ENCODE measurements at places on chromosomes 5 and 9. TPM values are rescaled to one million over a fixed set of nuclear protein-coding genes. Genes with fewer than 3 reads are reported as not detected.

GRCh38 chr5:16913187-16914107 is 22.6 kb downstream of the MYO10 start:
- DNase-seq, result no peak

DNA sequence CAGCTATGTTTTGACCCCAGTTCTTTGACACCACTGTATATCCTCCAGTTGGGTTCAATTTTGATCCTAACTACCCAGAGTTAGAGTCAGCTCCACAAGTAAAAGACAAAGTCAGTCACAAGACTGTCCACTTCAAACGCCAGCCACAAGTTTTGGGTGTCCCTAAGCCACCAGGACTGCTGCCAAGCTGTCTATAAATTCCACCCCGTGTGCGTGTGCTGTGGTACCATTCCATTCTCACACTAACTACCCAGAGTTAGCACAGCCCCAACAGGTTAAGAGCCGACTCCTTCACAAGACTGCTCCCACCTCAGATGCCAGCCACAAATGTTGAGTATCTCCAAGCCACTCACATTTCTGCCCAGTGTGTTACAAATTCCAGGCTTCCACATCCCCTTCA is 56.7 kb downstream of the APC start:
- no peak for DNase-seq

MACIR gene
- total RNA-seq, result 14.5 TPM

DNA sequence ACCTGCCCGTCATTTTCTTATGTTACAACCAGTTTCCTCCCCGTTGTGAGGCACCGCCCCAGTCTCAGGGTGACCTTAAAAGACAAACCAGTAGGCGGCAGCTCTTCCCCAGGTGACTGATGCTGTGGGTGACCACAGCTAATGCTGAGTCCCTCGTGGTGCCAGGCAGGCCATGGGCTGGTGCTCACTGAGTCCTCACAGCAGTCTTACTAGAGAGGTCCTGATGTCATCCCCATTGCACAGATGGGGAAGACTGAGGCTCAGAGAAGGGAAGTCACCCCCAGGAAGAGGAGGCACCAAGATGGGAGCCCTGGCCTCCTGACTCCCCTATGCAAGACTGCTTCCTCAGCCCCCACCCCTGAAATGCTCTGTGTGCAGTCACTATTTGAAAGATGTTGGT is 978 bp downstream of the CFAP157 start:
- DNase-seq, result no peak

- DNase-seq, result no peak
Measured at GRCh38 chr5:116371431-116371830, 203.2 kb downstream of the SEMA6A start.

- DNase-seq, result no peak
Measured at GRCh38 chr5:109411149-109411514, 1.4 kb upstream of the PJA2 start.

GRCh38 chr9:137672907-137673791 is 54.3 kb downstream of the EHMT1 start:
- peak; percentile 42 for DNase-seq

- DNase-seq, result no peak
Measured at GRCh38 chr5:120375248-120375647, 88.9 kb upstream of the PRR16 start.

GRCh38 chr5:14948383-14948782 is 76.8 kb upstream of the ANKH start:
- peak; percentile 46 for DNase-seq

DNA sequence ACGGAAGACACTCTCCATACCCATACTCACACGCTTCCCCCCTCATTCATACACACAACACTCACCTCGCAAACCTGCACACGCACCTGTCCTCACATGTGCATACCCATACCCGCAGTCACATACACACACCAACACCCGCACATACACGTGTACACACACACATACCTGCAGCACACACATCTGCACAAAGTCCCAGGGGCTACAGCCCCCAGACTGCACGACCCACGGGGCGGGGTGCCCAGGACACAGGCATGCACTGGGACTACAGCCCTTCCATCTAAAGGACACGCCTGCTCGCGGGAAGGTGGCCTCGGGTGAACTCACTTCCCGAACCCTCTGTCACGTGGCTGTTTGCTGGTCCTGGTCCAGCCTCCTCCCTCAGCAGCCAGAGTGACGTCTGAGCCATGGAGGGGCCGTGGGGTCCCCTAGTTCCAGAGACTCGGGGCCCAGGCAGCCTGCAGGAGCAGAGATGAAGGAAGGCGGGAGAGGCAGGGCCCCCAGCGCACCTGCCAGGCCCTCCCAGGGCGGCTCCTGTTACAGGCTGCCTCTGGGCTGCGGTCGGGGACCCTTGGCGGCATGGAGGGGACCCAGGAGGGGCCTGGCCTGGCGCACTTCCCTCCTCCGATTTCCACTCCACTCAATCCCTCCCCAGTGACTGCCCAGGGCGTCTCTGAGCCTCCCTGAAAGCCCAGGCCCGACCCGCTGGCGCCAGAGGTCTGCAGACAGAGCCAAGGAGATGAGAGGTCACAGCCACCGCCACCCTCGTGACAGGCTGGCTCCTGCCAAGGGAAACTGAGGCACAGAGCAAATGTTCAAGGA is 8.1 kb downstream of the SLC12A7 start:
- DNase-seq, result no peak

DNA sequence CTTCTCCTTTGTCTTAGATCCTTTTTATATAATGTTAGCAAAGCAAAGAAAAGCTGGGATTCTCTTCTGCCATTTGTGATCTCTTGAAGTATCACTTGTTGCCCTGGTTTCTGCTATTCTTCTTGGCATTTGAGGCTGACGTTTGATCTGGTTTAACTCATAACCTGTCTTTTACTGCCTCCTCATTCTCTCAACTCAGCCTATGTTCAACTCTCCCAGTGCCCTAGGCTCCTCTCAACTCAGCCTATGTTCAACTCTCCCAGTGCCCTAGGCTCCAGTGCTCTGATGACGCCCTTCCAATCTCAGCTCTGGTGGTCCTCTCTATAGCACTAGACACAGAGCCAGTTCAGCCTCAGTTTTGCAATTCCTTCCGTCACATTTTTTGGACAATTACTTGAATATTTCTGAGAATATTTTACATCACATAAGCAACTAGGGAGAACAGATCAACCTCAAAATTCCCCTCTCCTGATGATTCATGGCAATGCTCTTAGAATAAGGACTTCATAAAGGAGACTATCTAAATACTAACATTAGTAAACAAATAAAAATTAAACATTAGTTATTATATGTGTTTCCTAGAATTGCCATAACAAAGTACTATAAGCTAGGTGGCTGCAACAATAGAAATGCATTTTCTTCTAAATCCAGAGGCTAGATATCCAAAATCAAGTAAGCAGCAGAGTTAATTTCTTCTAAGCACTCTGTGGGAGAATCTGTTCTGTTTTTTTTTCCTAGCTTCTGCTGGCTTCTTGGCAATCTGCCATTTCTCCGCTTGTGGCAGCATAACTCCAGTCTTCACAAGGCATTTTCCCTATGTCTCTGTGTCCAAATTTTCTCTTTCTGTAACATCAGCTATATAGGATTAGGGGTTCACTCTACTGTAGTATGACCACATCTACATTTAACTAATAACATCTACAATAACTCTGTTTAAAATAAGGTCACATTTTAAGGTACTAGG is 662.1 kb upstream of the FTMT start:
- DNase-seq, result peak; percentile 1

PCDHGA2 gene
- 7.0 TPM for total RNA-seq

GRCh38 chr5:35026280-35026840 is 21.4 kb downstream of the AGXT2 start:
- no peak for DNase-seq

TMEM215 gene
- total RNA-seq, result not detected

- DNase-seq, result no peak
Measured at GRCh38 chr5:117102591-117102990, 528.0 kb upstream of the SEMA6A start.

GRCh38 chr9:17782430-17783149 is 203.7 kb downstream of the SH3GL2 start:
- no peak for DNase-seq

DNA sequence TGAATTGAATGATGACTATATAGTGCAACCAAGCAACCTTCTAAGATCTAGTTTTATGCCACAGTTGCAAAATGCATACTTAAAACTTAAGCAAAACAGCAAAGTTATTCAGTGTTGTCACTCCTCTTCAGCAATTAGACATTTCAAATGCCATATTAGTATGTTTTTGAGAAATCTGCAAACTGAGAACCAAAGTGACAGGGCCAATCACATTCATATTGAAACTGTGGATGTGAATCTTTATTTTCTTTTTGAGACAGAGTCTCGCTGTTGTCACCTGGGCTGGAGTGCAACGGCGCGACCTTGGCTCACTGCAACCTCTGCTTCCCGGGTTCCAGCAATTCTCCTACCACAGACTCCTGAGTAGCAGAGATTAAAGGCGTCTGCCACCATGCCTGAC is 249.2 kb upstream of the EFNA5 start:
- DNase-seq, result no peak
